ENCODE measurements at places on chromosomes 2 and 18.

DNA sequence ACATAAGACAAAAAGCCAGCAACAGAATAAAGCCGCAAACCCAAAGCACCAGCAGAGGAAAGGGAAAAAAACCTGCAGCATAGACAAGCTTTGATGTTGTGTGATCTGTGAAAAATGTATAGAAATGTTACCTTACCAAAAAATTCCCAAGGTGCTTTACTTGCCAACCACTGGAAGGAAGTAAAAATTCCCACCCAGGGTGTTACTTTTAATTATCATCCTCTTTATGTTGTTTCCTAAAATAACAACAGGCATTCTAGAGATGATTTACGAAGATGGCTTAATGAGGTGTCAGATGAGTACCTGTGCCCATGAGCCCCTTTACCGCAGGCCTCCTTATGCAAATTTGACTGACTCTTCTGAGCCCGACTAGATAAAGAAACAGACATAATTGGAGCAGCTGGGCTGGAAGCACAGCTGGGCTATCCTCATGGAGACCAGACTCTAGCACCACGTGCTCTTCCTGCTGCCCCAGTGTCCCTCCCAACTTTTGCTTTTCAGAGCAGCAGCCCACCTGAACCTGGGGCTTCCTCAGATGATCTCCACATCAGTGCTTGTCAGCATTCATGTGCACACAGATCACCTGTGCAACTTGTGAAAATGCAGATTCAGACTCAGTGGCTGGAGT, 41.5 kb downstream of the SRSF7 start:
- DNase-seq, result no peak

- DNase-seq, result peak; percentile 65
Measured at GRCh38 chr2:63078852-63079606, 28.4 kb downstream of the OTX1 start.

DNA sequence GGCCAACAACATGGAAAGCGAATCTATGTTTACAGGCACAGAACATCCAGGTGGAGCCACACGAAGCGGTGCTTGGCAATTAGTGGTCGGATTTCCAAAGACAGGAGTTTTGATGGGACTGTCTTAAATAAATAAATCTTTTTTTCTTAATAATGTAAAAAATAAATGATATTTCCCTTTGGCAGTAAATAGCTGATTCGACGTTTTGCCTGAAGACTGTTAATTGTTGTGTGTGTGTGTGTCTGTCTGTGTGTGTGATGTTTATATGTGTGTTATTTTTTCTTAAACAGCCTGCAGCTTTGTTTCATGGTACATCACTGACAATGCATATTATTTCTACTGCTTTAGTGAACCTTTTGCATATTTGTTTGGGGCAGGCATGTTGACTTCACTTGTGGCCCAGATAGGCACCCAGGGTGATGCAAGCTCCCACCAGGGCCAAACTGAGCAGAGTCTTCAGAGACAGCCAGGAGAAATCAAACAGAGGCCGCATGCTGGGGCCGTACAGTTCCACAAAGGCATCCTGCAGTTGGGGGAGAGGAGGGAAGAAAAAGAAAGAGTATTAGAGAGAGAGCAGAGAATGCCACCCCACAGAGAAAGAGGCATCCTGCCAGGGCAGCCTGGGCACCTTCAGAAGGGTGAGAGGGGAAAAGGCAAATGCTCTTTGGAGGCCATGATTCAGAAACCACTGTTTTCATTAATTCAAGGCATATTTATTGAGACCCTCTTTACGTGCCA, 191.2 kb downstream of the BCL2 start:
- DNase-seq, result no peak

DNA sequence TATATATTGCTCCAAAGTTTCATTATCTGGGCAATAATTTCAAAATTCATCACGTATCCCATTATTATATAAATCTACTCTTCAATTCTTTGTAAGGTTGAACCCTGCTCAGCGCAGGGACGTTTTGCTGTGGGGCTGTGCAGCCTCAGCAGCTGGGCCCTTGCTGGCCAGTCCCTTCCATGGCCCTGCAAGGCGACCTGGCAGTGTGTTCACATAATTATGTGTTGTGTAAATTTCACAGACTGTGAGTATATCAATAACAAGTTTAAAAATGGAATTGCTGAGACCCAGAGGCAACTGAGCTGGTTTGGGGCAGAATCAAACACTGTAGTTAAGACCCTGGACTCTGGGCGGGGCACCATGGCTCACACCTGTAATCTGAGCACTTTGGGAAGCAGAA, 16.1 kb upstream of the MAL start:
- no peak for DNase-seq

DNA sequence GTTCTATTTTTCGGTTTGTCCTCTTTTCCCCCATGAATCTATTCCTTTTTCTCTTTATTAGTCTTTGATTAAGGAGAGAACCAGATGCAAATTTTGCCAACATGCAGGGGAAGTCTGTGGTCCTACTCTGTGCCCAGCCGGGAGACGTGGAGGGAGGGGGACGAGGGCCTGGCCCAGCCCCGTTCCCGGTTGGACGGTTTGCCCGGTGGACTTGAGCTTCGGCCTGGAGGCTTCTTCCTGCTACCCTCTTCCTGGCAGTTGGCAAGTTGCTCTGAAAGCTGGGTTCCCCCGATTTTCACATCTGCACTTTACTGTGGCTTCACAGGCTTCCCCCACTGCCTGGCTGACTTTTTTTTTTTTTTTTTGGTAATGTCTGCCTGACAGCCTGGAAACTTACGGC, 39.3 kb upstream of the GBX2 start:
- no peak for DNase-seq

DNA sequence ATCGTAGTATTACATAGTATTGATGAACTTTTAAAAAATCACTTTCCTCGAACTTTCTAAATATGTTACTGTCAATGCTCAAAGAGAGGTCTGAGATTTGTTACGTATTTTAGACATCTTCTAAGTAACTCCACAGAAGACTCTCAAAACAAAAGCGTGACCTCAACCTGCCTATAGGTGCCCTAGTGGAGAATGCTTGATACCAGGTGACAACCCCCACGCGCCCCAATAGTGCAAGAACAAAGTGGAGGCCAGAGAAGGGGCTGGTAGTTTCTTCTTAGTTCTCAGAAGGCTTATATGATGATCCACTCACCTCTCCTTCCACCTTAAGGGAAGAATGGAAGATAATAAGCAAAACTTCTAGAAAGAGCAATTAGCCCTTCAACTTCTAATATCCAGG, 102.6 kb downstream of the ANKRD44 start:
- DNase-seq, result no peak

DNA sequence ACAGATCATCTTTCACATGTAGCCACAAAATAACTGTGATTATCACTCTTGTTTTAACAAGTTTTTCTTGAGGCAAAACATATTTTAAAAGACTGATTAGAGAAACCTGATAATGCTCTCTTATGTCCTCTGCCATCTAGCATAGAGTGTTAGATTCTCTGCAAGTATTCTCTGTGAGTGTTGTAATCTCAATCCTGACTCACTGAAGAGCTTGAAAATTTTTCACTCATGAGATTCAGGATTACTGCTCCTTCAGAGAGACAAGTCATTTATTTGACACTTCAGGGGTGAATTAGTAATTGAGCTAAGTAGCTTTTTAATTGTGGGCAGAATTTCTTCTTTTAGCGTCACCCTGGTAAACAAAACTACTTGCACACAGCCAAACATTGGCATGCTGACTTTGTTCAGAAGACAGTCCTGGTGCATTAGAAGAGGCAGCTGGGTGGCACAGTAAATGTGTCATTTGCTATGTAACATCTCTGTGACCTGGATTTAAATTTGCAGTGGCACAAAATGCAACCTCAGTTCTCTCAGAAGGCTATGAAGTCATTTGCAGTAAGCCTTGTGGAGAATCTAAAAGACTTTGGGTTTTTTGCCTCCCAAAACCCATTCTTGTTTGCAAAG, 172.9 kb downstream of the LRP1B start:
- DNase-seq, result no peak

DNA sequence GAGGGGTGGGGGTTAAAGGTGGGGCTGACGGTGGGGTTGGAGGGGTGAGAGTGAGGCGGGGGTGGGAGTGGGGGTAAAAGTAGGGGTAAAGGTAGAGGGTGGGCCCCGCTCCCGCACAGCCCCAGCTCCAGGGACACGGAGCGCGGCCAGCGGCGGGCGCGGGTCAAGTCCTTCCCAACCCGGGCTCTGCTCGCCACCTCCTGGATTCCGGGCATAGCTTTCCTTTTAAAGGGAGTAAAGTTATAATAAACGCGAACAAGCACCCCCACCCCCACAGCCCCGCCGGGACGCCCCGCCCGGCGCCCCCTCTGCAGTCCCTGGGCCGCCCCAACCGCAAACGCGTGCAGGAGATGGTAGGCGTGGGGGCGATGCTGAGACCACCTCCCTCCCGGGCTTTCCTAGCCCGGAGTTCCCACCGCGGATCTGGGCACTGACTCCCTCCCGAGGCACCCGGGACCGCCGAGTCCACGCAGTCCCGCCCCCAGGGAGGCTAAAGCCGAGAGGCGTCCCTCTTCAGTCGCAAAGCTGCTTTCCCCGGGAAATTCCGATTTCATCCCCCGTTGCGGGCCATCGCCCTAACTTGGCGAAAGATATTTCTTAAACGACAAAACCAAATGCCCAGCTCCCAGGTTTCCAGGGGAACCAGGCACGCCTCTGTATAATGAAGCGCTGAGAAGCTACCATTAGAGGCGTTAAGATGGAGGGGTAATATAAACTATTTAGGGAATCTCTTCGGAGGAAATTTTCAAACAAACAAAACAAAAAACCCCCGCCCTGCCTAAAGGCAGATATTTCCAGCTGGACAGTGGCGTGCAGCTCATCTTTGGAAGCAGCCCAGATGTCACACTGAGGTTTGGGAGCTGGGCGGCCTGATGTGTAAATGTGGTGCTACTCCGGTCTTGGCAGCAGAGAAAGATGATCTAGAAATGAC, at the start of gene LIMS2:
Gene LIMS2 (minus strand): TSS at position 200 of the 931 bp plus-strand sequence. CDS start 506 bp downstream, outside the sequence.
- no peak for DNase-seq

- DNase-seq, result no peak
Measured at GRCh38 chr2:148450531-148450930, 194.0 kb upstream of the EPC2 start.

DNA sequence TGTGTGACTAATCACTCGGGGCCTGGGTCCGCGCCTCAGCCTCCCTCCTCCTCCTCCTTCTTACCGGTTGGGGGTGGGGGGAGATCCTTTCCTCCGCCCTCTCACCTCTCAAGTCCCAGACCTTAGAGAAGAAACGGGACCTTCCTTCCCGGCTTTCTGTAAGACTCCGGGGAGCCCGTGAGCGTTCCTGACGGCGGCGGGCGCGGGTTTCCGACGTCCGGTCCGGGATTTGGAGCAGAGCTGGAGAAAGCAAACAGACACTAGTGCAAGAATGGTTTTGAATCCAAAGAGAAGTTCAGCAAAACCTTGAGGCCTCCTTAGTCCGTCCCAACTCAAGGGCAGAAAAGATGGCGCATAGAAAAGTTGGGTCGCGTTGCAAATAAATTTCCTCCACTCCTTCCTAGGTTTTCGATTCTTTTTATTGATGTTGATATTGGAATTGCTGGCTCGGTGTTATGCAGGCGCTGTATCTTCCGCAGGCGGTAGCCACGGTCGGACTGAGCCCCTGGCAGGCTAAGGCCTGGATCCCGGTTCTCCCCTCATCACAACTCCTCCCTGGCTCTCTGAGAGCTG, 2.0 kb downstream of the DLX1 start:
- no peak for DNase-seq

DNA sequence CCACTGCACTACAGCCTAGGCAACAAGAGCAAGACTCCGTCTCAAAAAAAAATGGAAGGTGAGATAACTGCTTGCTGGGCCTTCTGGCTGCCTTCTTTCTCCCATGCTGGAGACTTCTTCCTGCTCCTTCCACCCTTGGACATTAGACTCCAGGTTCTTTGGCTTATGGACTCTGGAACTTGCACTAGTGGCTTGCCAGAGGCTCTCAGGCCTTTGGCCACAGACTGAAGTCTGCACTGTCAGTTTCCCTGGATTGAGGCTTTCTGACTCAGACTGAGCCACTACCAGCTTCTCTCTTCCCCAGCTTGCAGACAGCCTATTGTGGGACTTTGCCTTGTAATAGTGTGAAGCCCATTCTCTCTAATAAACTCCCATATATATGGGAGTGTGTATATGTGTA, 118.5 kb upstream of the SLC14A2 start:
- DNase-seq, result no peak

DNA sequence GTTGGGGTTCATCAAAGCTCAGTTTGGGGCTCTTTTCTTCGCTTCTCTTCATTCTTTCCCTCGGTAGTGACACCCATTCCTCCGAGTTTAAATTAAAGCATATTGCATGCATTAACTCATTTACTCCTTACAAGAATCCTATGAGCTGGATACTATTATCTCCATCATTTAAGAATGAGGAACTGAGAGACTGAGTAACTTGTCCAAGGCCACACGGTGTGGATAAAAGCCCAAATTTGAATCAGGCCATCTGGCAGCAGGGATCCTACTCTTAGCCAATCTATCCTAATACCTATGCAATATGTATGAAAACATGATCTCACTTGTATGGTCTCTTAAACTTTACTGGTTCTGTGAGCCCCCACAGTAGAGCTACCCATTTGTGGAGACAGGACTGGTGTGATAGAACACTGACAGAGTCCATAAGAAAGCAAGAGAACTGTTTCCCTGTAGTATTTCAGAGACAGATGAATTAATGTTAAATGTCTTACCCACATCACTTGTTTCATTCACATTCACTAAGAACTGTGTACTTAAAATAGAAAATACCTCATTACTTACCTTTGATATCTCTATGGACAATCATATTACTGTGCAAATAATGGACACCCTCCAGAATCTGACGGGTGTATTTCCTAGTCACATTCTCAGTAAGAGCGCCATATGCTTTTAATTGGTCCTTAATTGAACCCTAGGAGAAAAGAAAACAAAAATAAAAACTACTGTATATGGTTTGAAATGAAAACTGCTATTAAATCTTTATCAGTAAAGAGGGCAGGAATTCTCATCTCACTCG, 20.4 kb upstream of the ERCC3 start:
- DNase-seq, result no peak

GRCh38 chr2:210567279-210567678, 10.9 kb downstream of the CPS1 start:
- no peak for DNase-seq

- no peak for DNase-seq
Measured at GRCh38 chr2:173961346-173961705, 3.8 kb downstream of the SP3 start.

GRCh38 chr2:80473796-80474195, 169.2 kb upstream of the LRRTM1 start:
- no peak for DNase-seq

DNA sequence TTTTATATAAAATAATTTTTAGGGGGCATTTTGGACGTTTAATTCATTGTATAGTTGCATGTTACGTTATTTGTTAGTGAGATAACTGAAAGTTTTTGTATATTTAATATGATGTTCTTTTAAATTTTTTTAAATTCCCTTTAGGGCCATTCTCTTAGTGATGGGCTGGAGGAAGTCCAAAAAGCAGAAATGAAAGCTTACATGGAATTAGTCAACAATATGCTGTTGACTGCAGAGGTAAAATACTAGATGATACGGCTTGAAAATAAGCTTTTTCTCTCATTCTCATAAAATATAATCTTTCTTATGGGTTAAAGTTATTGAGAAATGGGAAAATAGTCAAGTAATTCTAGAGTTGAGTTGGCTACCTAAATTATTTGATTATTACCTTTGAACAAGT, 58.9 kb downstream of the MTX2 start:
- no peak for DNase-seq

- DNase-seq, result no peak
Measured at GRCh38 chr2:208136716-208137094, 7.1 kb upstream of the CRYGC start.

- DNase-seq, result no peak
Measured at GRCh38 chr2:68237976-68238580, 14.3 kb downstream of the PPP3R1 start.
